ENCODE measurements at places on chromosomes 11 and 22.

- no peak for DNase-seq
Measured at GRCh38 chr22:41382098-41382578, 396 bp downstream of the TEF start.

GRCh38 chr11:1844221-1845094, 5.7 kb downstream of the TNNI2 start:
- no peak for DNase-seq

DNA sequence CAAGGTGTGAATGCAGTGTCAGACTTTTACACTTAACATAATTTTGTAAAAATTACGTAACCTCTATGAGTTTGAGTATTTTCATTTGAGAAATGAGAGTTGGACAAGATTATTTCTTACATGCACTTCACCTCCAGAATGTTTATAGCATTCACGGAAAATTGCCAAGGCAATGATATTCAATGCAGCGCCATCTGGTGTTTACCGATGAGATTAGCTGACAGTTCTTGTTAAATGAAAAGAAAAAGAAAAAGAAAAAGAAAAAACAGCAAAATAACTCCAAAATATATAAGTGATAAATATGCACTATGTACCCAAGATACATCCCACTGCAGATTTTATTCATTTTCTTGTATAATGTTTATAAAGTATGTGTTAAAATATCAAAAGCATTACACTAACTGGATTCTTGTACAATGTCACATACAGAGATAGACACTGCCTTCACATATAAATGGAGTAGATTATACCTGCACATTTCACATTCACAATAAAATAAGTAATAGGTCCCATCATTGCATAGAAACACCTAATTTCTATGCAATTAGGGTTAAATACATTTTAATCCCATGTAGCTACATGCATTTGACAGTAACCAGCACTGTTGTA, 976.3 kb upstream of the FAT3 start:
- peak; percentile 8 for DNase-seq

- peak; percentile 3 for DNase-seq
Measured at GRCh38 chr22:36464715-36465231, 16.7 kb downstream of the TXN2 start.

- DNase-seq: no peak
Measured at GRCh38 chr11:17368551-17368950, 17.0 kb downstream of the NCR3LG1 start.

DNA sequence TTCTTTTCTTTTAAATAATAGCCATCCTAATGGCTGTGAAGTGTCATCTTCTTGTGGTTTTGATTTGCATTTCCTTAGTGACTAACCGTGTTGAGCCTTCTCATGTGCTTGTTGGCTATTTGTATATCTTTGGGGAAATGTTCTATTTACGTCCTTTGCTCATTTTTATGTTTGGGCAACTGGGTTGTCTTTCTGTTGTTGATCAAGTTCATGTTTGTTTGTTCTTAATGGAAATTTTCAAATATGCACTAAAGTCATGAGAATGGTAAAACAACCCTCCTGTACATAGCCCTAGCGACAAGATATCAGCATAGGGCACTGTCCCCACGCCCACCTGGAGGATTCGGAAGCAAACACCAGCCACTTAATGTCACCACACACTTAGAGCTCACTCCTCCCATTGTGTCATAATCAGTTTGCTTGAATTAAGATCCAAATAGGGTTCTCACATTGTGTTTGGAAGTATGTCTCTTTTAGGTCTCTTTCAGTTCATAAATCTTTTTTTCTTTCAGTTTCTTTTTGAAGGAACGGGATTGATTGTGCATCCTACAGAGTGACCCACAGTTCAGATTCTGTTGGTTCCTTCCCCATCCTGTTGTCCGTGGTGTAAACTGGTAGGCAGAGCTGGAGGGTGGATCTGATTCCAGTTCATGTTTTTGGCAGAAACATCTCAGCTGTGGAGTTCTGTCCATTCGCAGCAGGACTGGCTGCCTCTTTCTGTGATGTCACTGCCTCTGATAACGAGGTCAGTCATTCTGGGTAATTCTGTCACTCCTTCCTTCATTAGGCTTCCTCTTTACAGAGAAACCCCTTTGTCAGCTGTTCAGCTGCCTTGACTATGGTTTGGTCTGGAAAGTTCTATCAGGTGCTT, 26.4 kb upstream of the ADORA2A start:
- DNase-seq: no peak

GRCh38 chr11:60528934-60529333, 13.7 kb downstream of the MS4A13 start:
- no peak for DNase-seq

DNA sequence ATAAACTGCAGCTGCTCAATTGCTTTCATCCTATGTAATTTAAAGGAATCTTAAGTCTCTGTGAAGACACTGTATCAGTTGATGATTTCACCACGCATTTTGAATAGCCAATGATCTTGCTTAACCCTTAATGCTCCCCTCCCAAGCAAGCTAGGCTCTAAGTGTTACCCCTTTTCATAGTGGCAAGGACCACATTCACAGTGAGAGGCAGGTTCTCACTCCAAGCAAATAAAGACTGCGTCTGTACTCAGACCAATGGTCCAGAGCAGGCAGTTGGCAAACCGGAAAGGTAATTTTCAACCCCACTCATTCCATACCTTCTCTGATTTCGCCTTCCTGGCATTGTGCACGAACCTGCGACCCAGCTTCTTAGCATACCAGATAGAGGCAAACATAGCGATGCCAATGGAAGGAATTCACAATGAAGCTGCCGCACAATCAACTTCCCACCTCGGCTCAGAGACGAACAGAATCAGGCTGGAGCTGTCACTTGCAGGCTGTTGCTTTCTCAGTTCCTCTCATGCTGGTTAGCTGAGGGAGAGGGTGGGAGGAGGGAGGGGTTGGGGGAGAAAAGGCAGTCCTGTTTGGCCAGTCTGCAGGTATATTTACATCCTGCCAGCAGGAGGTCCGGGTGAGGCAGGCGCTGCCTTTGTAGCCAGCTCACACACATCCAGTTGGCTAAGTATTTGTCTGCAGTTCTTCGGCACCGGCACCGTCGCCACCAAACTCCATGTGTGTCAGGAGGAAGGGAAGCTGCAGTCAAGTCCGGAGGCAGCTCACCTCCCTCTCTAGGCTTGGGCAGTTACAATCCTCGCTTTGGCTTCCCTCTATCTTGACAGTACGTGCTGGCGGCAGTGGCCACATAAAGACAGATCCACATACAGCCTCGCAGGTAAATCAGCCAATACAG, 1151.2 kb upstream of the CCDC90B start:
- DNase-seq: no peak

- no peak for DNase-seq
Measured at GRCh38 chr22:44383064-44383575, 70.4 kb upstream of the SHISAL1 start.

GRCh38 chr11:101444164-101444563, 139.6 kb downstream of the TRPC6 start:
- DNase-seq: no peak

GRCh38 chr22:22394591-22394990, 114.0 kb downstream of the ZNF280B start:
- no peak for DNase-seq

DNA sequence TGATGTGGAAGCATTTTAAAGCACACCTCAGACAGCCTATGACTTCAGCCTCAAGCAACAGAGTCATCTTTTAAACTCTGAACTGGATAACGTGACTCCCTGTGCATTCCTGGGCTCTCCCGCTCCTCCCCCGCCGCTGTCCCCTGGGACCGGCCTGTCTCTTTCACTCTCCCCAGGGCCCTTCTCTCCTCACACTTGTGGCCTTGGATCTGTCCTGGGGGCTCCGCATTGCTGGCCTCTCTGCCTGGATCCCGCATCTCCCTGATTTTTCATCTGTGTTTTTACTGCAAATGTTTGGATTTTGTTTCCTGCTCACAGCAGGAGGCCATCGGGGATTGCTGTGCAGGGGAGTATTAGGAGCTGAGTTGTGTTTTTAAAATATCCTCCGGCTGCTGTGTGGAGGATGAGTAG, 15.4 kb downstream of the C11orf24 start:
- no peak for DNase-seq

- no peak for DNase-seq
Measured at GRCh38 chr11:122277493-122277892, 161.5 kb upstream of the BLID start.

- no peak for DNase-seq
Measured at GRCh38 chr22:35443338-35443737, 43.4 kb downstream of the MCM5 start.

DNA sequence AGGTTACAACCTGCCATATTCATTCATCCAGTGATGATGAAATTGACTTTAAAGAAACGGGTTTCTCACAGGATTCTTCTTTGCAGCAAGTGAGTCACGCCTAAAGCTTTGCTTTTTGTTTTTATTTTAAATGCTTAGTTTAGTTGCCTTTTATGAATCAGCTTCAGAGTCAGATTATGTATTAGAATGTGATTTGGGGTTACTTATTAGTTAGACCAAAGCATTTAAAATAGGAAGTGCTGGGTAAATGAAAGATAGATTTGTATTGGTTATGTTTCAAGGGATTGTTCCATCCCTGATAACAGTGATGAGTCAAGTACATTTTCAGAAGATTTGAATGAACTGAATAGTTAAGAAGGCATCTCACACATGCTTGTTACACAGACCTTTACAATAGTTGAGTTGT, 101.3 kb upstream of the GAL start:
- peak; percentile 14 for DNase-seq

GRCh38 chr11:61885166-61885778, 6.1 kb downstream of the FADS3 start:
- no peak for DNase-seq

GRCh38 chr11:12019866-12020416, 11.5 kb upstream of the DKK3 start:
- DNase-seq: no peak

DNA sequence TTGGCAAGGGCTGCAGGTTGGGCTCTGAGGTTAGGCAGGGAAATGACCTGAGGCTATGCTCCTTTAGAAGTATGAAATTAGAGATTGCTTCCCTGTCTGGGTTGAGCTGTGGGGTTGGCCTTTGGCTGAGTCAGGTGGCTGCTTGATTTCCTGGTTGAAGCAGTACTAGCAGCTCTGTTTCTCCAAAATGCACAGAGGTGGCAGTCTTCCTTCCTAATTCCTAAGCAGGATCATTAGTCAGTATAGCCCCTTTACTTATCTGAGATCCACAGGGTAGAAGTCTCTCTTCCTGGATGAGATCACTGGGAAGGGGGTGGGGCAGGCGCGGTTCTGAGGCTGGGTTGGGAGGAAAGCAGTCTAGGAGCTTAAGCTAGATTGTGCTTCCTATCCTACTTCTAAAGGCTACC, 1917.5 kb downstream of the LRRC4C start:
- no peak for DNase-seq

DNA sequence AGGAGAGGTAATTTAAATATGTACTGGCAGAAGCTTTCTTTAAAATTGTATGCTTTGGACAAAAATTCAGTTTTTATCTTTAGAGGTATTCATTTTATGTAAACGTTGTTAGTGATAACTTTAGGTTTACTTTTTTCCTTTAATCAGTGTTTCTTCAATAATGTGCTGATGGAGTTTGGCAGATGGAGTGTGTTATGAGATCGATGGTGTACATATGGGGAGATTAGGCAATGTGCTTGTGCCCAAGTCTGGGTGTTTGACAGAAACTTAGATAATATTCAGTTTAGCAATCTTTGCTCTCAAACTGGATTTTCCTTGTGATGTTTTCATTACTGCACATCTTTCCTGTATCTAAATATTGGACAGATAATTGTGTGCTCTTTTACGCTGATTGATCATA, 425.4 kb downstream of the JRKL start:
- no peak for DNase-seq

- DNase-seq: no peak
Measured at GRCh38 chr11:126838779-126839178, 161.8 kb downstream of the KIRREL3 start.

DNA sequence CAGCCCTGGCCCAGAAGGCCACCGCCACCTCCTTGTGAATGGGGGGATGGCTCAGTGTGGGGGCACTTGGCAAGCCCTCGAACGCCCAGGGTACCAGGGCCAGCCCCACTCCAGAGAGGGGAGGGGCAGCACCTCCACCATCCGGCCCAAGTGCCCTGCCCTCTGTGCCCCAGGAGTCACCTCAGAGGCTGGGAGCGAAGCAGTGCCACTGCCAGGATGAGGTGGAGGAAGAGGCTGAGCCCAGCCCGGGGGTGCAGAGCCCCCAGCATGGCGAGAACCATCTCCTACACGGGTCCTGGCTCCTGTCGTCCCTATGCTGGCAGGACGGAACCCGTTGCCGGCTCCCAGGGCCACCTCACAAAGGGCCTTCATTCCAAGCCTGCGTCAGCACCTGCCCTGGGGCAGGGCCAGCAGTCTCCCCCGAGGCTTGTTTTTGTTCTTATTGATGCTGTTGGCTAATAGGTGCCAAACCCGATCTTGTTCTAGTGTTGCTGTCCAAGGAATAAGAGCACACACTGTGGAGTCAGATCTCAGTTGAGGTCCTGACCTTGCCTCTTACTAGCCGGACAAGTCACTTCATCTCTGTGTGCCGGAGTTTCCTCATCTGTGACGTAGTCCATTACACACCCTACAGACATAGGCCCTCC, at the start of gene FREY1:
FREY1 (minus strand) TSS at position 307 of the 647 bp plus-strand sequence; CDS start at position 281, 26 bp downstream.
- no peak for DNase-seq

- no peak for DNase-seq
Measured at GRCh38 chr11:126567419-126567818, 211.9 kb downstream of the ST3GAL4 start.

- DNase-seq: no peak
Measured at GRCh38 chr22:33756508-33756949, 163.7 kb downstream of the LARGE1 start.

DNA sequence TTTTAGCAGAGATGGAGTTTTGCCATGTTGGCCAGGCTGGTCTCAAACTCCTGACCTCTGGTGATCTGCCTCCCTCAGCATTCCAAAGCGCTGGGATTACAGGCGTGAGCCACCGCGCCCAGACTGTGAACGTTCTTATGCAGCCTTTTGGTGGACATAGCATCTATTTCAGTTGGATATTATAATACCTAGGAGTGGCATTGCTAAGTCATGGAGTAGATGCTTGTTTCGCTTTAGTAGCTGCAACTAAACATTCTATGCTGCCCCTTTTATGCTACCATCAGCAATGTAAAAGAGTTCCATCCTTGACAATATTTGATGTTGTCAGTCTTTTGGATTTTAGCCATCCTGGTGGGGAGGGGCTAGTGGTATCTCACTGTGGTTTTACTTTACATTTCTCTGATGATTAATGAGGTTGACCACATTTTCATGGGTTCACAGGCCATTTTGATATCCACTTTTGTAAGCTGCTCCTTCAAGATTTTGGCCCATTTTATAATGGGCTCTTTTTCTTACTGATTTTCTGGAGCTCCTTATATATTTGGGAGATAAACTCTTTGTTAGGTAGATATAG, 16.5 kb upstream of the APOBEC3A start:
- no peak for DNase-seq

DNA sequence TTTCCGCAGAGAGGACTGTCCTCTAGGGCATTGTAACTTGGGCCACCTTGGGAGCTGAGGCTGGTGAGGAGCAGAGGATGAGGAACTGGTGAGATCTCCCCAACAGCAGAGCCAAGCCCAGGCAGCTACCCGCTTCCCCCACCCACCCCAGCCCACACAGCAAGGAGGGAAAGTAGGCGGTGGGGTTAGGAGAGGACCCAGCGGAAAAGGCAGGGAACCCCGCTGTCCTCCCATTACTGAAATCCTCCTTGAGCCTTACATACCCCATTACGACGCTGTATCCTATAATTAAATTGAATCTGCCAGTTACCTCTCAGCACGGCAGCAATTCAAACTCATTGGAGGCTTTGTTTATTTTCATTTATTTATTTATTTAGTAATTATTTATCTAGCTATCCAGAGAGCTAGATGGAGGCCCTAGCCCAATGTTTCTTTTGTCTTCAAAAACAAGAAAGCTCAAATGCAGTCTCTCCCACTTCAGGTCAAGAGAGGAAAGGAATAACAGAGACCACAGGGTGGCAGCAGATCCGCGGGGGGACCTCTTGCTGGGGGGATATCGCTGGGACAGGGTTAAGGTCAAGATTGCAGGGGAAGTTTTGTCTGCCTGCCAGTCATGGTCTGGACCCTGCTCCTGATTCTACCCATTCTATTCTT, 218.0 kb downstream of the ST3GAL4 start:
- DNase-seq: no peak

All from RCC 7860 (cell line).